Heart right ventricle (tissue), 16 donors: ENCODE measurements at places on chromosomes 12 and 14. TPM values are rescaled to one million over a fixed set of nuclear protein-coding genes. Genes with fewer than 3 reads are reported as not detected.

Gene FGF23
- not detected for total RNA-seq

Gene SCNN1A
- total RNA-seq: 0.37 TPM

Gene FKBP4
- 54.5 TPM for total RNA-seq

DNA sequence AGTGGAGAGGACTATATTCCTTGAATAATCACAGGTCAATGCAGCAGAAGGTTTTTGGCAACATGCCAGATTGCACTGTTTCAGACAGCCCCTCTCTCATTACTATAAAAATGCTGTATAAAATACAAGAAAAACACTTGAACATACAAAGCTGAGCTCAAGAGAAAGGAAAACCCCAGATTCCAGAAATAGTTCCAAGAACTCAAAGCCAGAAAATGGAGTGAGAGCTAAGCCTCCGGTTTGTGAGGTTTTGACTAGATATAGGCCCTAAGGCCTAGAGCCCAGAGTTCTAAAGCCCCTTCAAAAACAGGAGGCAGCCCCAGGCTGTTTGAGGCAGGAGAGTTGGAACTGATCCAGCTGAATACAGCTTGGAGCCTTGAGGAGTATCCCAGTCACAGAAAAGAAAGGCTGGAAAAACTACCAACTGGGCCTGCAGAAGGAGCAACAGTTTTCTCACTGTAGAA is 29.4 kb upstream of the ACTN1 start:
- H3K36me3 ChIP-seq: no peaks in the 10 kb centered on the region
- no peak for DNase-seq
- H3K4me3 ChIP-seq: no peak overlapping the region
- H3K27ac ChIP-seq: peak overlapping the region; percentile 18
- H3K4me1 ChIP-seq: peaks cover 35% of the 10 kb centered on the region

DNA sequence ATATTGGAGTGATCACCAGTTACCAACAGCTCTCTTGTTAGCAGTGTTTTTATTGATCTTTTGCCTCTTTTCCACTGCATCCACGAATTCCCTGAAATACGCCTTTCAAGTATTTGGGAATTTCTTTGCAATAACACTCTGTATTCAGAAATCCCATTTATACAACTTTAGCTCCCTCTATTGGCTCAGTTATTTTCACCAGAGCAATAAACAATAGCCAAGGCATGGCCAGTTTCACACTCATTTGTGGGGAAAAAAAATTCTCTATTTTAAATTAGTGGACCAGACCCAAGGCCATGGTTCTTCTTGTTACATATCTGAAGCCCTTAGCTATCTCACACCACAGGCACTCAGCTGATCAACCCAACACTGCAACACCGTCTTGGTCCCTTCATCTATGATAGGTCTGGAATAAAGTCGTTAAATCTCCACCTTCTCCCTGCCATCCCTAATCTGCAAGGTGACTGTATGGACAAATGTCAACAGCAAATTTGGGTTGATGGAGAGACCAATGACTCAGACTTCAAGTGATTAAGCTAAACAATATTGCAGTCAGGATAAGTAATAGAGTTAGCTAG is 92.4 kb upstream of the TMEM260 start:
- DNase-seq: no peak
- H3K27ac ChIP-seq: no peak overlapping the region
- no peaks in the 10 kb centered on the region for H3K36me3 ChIP-seq
- H3K4me3 ChIP-seq: no peak overlapping the region
- H3K27me3 ChIP-seq: no peaks in the 10 kb centered on the region

DNA sequence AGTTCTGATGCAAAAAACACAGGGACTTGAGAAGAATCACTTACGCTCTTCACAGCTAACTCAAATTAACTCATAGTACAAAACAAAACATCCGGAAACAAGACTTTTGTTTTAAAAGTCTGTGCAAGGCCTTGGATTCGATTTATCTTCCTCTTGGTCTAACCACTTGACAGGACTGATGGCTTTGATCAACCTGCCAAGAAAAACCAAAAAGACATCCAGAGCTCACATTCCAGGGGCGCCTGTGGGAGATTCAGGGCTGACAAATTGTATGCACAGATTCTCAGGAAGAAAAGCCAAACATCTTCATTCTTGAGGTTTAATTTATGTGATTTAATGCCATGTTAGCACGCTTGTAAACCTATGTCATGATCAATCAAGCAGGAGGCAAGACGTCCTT is 129.1 kb upstream of the TMCC3 start:
- DNase-seq: no peak
- no peaks in the 10 kb centered on the region for H3K36me3 ChIP-seq
- no peak overlapping the region for H3K4me3 ChIP-seq
- H3K4me1 ChIP-seq: no peaks in the 10 kb centered on the region
- H3K27ac ChIP-seq: no peak overlapping the region

DNA sequence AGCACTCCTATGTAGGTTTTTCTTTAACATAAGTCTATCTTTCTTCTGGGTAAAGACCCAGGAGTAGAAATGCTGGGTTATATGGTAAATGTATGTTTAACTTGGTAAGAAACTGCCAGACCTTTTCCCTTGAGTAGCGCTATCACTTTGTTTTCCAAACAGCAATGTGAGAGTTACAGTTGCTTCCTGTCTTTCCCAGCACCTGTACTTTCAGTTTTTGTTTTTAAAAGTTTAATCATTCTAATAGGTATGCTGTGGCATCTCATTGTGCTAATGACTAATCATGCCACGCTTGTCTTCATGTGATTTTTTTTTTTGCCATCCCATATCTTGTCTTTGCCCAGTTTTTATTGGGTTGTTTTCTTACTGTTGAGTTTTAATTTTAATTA is 28.1 kb downstream of the GIT2 start:
- H3K4me3 ChIP-seq: no peak overlapping the region
- H3K27me3 ChIP-seq: no peaks in the 10 kb centered on the region
- no peak for DNase-seq
- H3K27ac ChIP-seq: no peak overlapping the region
- H3K4me1 ChIP-seq: peaks cover 9% of the 10 kb centered on the region

GRCh38 chr14:24204163-24205146 is 1.0 kb upstream of the TSSK4 start:
- H3K4me1 ChIP-seq: no peaks in the 10 kb centered on the region
- DNase-seq: no peak
- no peak overlapping the region for H3K27ac ChIP-seq
- H3K36me3 ChIP-seq: no peaks in the 10 kb centered on the region

- no peak overlapping the region for H3K27ac ChIP-seq
- H3K4me3 ChIP-seq: no peak overlapping the region
- no peak for DNase-seq
These were observed 4.9 kb upstream of the PTCSC3 start for GRCh38 chr14:36181417-36181816.

- H3K27ac ChIP-seq: no peak overlapping the region
- H3K36me3 ChIP-seq: no peaks in the 10 kb centered on the region
- no peaks in the 10 kb centered on the region for H3K27me3 ChIP-seq
- DNase-seq: no peak
These were observed 90.3 kb downstream of the KCNK10 start for GRCh38 chr14:88232771-88233170.

DNA sequence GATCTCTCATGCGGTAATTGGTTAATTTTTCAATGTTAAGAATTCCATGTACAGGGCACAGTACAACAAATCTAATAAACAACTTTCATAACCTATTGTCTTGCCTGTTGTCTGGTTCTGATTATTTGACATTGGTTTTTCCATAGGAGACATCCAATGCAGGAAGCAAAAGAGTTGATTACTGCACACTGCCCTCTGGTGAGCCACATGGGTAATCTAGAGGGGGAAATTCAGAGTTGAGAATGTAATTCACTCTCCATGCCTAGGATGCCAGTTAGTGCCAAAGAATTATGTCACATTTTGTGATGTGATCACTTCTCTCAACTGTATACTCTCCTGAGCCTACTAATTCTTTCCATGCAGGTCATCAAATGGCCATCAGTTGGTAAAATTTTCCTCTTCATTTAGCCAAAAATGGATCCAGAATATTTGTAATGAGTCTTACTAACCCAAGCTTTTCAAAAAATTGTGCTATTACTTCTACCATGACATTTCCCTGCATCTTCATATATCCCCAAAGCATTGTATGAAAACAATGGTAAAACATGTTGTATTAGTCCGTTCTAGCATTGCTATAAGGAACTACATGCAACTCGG is 17.7 kb upstream of the CCDC91 start:
- H3K4me1 ChIP-seq: no peaks in the 10 kb centered on the region
- H3K4me3 ChIP-seq: no peak overlapping the region
- H3K36me3 ChIP-seq: no peaks in the 10 kb centered on the region
- H3K27me3 ChIP-seq: no peaks in the 10 kb centered on the region

- H3K4me3 ChIP-seq: no peak overlapping the region
- no peaks in the 10 kb centered on the region for H3K4me1 ChIP-seq
- no peaks in the 10 kb centered on the region for H3K27me3 ChIP-seq
- DNase-seq: no peak
These were observed 54.3 kb downstream of the HMGA2 start for GRCh38 chr12:65878540-65878939.

DNA sequence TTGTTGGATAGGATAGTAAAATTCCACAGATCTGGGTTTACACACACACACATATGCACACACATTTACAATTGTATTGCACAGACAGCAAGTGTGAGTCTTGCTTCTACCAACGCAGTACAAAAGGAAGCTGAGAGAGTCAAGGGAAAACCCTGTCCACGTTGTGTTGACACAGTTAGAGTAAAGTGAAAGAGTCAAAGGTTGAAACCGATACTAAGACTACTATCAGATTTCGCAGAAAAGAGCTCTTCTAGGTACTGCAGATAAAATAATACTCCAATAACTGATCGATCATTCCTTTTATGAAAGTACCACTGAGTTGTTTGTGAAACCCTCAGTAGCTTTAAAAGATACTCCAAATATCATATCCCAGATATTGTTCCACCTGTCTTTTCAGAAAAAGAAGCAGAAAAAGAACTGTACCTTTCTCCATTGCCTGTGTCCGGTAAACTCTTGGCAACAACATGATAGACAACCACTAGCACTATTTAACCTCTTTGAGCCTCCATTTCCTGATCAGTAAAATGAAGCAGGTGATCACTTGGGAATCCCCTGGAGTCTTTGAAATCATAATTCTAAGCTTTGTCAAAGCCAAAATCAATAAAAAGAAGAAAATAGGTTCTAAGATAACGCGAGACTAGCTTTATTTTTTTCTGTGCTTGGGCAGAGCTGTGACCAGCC is 224.6 kb upstream of the FOXN3 start:
- no peaks in the 10 kb centered on the region for H3K27me3 ChIP-seq
- peaks cover 4% of the 10 kb centered on the region for H3K4me1 ChIP-seq
- no peaks in the 10 kb centered on the region for H3K36me3 ChIP-seq
- no peak for DNase-seq

DNA sequence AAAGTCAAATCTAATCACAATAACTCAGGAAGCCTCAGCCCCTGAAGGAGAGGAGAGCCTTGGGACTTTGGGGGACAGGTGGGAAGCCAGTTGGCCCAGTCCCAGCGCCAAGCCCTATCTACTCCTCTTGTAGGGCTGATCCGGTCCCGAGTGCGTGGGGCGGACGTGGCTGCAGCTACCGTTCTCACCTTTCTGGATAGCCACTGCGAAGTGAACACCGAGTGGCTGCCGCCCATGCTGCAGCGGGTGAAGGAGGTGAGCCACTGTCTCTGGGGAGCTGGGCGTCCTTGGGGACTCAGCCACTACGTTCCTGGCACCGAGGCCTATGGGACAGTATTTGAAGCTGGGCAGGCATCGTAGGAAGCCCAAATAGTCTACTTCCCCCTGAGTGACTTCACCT is 68.4 kb downstream of the GALNT16 start:
- H3K27ac ChIP-seq: no peak overlapping the region
- H3K4me3 ChIP-seq: no peak overlapping the region
- DNase-seq: no peak
- no peaks in the 10 kb centered on the region for H3K4me1 ChIP-seq
